ENCODE measurements at places on chromosomes 2 and 18.

DNA sequence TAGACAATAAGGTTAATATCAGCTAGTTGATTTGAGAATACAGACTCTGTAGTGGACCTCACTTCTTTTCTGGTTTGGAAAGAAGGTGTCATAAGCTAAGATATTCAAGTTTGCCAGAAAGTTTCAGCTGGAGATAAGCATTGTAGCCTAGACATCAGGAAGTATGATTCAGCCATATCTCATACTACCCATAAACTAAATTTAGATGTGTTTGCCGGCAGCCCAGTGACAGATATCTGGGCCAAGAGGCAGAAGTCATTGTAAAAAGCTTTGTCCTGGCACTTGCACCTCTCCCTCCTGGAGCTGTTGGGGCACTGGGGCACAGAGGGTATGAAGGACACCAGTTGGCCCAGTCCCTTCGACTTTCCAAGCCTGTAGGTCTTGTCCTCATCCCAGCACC is 128.0 kb downstream of the EPHA4 start:
- no peak for DNase-seq

DNA sequence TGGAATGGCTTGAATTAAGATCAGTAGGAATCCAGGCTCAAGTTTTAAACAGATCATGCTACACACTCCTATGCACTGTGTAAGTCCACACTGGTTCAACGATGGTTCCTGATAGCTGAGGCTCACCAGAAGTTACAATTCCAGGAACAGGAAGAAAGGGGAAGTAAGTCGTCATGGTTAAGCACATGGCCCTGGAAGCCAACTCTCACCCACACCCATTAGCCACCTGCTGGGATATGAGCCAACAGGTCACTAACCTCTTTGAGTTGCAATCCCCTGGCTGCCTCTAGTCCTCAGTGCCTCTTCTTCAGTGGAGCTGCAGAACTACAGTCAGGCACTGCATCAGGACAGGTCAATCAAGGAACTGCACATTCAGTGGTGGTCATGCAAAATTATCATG is 133.5 kb downstream of the TMEM182 start:
- no peak for DNase-seq

GRCh38 chr18:6435731-6436130 is 21.0 kb upstream of the L3MBTL4 start:
- DNase-seq, result no peak

- DNase-seq, result no peak
These were observed 230.2 kb downstream of the CDCA7 start for GRCh38 chr2:173584676-173585458.

GRCh38 chr2:169495310-169495928 is 14.1 kb upstream of the KLHL41 start:
- no peak for DNase-seq

DNA sequence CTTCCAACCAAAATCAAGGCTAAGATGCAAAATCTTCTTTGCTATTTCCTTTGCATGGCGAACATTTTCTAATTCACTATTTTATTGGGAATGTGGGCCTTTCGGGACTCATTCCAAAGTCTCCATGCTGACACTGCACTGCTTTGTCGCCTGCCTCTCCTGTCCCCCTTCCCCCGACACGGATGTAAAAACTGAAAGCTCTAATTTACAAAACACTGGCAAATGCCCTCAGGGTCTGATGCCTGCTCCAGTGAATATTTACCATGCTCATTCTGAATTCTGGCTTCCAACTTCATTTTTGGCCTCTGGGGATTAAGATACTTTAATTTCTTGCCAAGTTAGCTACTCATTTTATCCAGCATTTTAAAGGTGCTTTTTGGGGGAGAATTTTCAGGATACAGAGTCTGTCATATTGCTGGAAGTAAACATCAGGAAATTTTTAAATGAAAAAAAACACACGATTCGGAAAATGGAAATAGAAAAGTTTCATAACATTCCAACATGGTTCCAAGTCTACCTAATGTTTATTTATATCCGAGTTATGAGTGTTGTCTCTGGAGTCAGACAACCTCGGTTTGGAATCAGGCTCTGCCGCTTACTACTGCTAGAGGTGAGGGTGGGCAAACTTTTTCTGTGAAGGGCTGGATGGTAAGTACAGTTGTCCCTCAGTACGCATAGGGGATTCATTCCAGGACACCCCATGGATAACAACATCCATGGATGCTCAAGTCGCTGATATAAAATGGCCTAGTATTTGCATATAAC is 14.6 kb upstream of the LTBP1 start:
- DNase-seq, result no peak

- DNase-seq, result no peak
These were observed 211.6 kb upstream of the SMAD7 start for GRCh38 chr18:49162226-49162864.

DNA sequence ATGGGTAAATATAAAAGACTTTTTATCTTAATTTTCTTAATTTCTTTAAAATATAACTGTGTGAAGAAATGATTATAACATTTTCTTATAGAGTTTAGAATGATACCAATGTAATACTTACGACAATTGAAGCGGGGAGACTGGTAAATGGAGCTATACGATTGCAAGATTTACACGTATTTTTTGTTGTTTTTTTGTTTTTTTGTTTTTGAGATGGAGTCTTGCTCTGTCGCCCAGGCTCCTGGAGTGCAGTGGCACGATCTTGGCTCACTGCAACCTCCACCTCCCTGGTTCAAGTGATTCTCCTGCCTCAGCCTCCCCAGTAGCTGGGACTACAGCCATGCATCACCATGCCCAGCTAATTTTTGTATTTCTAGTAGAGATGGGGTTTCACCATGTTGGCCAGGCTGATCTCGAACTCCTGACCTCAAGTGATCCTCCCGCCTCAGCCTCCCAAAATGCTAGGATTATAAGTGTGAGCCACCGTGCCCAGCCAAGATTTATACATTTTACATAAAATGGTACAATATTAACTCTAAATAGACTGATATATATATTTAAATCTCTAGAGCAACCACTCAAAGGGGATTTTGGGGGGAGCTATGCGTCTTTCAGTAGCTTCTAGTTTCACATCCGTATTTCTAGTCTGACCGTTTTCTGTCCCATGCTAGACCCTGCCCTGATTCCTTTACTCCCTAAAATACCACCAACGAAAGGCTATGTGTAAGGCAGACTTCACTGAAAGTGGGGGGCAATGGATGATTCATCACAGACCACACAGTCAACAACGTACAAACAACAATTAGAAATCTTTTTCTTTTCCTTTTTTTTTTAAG is 28.2 kb upstream of the ATG16L1 start:
- DNase-seq, result no peak

GRCh38 chr18:68288408-68288807 is 426.5 kb downstream of the TMX3 start:
- no peak for DNase-seq

DNA sequence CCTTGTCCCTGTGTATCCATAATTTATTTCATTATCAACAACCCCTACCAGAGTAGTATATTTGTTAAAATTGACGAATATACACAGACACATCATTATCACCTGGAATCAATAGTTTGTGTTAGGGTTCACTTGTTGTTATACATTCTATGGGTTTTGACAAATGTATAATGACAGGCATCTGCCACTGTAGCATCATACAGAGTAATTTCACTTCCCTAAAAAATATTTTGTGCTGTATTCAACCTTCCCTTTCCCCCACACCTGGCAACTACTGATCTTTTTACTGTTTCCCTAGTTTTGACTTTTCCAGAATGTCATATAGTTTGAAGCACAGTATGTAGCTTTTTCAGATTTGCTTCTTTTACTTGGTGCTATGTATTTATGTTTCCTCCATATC is 132.0 kb downstream of the ZNF804A start:
- no peak for DNase-seq

- peak; percentile 32 for DNase-seq
These were observed 86.2 kb downstream of the METTL8 start for GRCh38 chr2:171347591-171348032.

- no peak for DNase-seq
These were observed 42.5 kb downstream of the ADD2 start for GRCh38 chr2:70725505-70725904.

DNA sequence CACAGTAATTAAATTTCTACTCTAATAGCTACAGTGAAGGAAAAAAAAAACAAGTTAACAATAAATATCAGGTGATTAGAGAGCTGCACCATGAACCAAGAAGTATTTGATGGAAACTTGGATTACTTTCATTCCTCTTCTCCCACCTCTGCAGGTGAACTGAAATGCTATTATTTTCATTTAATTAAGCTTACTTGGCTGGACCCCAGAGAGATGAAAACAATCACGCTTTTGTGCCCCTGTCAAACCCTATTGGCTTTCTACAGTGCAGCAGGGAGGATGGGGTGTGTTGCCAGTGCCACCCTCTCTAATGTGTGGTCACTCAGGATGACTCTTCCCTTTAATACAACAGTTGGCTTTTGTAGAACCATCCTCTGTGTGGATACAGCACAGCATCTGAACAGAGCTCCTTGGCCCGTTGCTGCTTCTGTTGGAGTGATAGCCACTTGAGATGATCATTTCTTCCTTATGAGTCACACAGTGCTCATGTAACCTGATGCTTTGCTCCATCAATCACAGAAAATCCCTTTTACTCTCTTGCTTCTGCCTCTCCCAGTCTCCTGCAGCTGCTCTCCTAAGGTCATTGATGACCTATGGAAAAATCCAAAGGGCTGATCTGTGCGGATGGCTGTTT is 5.5 kb upstream of the ARL4C start:
- DNase-seq, result no peak

GRCh38 chr2:67867735-67868134 is 195.1 kb downstream of the C1D start:
- DNase-seq, result no peak

DNA sequence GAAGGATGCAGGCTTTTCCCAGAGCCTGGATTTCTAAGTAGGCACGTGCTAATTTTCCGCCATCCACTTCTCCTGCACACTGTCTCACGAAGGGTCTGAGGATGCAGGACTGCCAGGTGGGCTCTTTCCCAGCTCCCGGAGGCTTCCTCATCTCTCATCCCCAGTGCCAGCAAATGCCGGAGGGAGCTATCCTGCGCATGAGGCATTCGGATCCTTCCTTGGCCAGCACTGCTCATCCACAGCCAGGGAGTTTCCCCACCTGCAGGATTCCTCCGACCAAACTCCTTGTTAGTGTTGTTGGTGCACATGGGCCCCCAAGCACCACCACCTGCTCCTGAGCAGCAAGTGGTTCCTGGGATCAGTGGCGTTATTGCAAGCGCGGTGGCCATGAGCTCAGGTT is 5.0 kb downstream of the CNDP1 start:
- no peak for DNase-seq

GRCh38 chr2:28364610-28365009 is 28.0 kb upstream of the FOSL2 start:
- no peak for DNase-seq

DNA sequence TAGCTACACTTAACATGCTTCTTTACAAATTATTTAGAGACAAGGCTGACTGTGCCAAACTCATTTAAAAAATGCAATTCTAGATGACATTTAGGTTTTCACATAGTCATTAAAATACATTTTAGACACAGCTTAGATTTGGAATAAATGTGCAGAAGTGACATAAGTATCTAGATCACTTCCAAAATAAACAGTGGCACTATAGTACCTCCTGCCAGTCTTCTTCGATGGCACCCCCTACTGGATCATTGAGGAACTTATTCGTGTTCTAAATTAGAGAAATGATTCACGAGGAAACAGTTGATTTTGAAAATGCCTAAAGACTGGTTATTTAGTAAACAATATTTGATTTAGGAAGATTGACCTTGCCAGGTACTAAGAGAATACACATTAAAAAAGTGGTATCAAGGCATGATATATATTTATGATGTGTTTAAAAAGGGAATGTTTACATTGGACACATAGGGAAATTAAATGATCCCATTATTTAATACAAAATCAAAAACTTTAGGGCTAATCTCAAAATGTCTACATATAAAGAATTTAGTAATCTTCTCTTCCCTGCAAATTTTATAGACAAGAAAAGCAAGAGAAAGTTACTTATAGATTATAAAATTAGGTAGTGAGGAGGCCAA is 323.9 kb downstream of the XIRP2 start:
- peak; percentile 30 for DNase-seq

DNA sequence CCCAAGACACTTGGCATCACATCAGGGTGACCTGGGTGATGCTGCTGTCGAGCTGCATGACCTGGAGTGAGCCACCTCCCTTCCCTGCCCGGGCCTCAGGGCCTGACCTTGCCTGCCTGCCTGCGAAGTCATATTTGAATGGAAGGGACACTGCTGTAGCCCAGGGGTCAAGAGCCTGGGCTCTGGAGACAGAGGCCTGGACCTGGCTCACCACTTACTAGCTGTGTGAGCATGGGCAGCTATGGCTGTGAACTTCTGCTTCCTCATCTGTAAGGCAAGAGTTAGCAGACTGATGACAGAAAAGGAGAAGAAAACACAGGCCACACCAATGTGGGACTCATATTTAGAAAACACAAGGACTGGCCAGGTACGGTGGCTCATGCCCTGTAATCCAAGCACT is 118.7 kb downstream of the ZFP36L2 start:
- DNase-seq, result no peak

DNA sequence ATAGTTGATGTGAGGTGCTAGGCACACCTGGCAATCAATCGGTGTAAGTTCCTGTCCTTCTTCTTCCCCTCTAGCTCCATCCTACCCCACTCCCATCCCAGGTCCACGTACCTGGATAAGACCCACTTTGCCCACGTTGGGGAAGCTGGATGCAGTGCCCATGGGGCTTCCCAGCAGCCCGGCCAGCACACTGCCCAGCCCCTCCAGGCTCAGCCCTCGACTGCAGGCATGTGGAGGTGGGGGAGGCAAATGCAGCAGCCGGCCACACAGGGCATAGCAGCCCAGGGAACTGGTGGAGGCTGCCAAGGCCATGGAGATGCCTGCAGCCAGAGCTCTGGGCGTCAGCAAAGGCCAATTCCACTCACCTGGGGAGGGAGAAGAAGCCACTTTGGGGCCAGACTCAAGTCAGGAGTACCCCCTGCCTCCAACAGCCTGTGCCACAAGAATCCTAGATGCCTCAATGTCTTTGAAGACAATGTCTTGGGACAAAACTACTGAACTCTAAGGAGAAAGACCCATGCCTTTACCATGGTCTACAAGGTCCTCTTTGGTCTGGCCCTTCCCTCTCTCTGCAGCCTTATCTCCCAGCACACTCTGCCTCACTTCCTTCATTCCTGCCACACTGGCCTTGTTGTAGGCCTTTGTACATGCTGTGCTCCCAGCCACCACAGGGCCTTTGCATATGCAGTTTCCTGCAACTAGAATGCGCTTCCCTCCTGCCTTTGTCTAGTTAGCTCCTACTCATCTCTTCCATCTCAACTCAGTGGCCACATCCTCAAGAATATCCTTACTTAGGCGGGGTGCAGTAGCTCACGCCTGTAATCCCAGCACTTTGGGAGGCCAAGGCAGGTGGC is 4.5 kb downstream of the SLC23A3 start:
- DNase-seq, result no peak

GRCh38 chr2:38856165-38856564 is 19.6 kb downstream of the DHX57 start:
- DNase-seq, result no peak

DNA sequence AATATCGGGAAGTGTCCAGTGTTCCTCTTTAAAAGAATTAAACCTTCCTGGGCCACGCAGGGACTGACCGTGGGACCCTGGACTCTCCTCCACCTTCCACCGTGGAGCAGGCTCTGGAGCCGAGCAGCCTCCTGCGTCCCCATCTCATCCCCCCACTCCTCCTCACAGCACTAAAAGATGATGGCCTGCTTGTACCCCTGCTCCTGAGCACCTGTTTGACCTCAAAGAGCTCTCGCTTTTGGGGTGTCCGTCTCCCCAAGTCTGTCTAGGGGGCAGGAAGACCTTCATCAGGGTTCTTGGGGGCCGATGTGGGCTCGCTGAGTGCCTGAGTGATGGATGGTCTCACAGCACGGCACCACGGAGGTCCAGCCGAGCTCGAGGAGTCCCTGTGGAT is 1.2 kb upstream of the SDC1 start:
- no peak for DNase-seq
